ENCODE measurements at places on chromosomes 2 and 18.

DNA sequence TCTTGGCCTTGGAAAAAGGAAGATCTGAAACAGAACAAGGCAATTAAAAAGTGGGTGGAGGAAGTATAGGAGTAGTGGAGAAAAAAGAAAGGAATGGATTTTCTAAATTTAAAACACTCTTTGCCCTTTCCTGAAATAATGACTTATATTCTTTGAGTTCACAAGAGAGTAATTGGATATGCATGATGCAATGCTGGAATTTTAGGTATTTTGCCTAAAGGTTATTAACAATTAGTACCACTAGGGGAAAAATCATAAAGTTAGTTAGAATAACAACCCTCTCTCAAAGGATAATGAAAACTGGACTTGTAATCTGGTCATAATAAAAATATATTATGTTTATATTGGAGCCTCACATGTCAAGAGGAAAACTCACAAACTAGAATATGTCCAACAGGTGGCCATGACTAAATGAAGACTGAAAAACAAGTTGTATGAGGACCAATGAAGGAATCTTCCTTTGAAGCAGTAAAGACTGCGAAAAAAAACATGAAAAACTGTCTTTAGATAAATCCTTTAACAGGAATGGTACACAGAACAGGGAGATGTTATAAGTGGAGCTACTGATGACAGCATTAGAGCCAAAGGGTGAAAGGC lies 281.8 kb downstream of the NCKAP5 start:
- DNase-seq, result no peak

GRCh38 chr2:75066121-75066902 lies 107.9 kb downstream of the POLE4 start:
- DNase-seq, result no peak

DNA sequence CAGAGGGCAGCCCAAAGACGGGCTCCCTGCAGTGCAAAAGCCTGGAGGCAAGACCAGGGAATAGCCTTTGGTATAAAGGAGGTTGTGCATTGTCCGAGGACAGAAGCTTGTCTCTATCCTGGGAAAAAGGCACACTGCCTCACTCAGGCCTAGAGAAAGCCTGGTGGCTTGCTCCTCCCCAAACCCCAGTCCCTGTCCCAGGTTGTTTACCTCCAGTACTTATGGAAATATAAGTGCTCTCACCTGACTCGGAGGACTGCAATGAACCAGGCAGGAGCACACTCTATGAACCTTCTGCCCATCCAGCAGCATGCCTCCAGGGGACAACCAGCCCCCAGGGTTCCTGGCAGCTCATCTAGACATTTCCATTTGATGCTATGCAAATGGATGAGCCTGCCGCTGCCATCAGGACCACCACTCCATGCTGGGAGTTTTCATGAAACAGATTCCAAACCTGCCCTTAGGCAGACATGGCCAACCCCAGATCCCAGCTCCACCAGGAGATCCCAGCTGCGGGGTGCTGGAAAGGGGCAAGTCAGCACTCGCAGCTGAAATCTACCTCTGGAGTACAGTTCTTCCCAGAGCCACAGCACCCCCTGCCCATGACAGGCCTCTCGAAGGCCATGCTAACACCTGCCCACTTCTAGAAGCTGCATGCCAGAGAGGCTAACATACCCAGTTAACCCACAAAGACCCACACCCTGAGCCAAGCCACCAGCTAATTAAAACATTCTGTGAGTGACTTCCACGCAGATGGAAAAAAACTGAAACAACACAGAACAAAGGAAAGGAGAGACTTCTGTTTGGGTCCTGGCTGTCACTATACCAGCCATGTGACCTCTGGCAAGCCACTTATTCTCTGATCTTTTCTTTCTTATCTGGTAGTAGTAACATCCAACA lies 101.7 kb downstream of the TTC32 start:
- DNase-seq, result no peak

- peak; percentile 14 for DNase-seq
These were observed 5.9 kb upstream of the MRPL19 start for GRCh38 chr2:75640621-75641121.

DNA sequence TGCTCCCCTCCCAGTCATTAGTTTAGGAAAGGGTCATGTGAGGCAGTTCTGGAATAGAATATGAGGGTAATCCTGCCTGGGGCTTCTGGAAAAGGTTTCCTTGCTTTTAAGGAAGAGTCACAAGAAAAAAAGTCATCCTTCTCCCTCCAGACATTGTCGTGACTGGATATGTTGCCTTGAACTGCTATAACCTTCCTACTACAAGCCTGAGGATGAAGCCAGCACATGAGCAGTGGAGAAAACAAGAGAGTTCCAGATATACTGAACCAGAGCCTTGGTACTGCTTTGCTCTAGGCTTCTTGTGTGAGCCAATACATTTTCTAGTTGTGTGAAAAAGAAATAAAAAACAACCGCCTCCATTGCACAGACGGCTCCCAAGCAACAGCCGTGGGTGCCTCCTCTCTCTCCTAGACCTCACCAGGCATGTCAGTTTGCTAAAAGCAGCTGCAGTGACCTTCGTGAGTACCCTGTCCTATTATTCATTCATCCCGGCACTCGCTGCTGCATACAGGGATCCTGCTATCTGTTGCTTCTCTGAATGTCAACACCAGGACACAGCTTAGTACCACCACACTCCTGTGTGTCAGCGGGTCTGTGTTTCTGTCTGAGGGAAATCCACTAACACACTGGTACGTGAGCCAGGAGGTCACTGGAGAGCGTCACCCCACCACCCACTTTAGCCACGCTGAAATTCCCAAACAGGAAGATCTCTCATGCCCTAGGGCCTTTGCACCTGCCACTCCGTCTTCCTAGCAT lies 186.7 kb downstream of the KLHL29 start:
- DNase-seq, result no peak

DNA sequence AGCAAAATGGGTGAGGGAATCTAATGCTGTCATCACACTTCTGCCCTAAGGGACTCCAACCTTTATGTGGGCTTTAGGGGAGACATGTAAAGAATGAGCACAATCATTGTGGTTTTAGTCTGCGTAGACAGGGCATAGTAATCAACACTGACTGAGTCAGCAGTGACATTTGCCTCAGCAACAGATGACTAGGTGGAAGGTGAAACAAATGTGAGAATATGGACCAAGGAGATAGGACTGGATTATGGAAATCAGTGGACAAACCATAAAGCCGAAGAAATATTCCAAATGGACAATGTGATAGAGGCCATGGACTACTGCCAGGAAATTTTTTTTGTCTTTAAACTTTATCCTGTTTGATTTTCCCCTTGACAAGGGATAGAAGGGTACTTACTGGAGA lies 83.9 kb downstream of the PDK1 start:
- DNase-seq, result no peak

- no peak for DNase-seq
These were observed 23.6 kb downstream of the FAM171B start for GRCh38 chr2:186717320-186718007.

DNA sequence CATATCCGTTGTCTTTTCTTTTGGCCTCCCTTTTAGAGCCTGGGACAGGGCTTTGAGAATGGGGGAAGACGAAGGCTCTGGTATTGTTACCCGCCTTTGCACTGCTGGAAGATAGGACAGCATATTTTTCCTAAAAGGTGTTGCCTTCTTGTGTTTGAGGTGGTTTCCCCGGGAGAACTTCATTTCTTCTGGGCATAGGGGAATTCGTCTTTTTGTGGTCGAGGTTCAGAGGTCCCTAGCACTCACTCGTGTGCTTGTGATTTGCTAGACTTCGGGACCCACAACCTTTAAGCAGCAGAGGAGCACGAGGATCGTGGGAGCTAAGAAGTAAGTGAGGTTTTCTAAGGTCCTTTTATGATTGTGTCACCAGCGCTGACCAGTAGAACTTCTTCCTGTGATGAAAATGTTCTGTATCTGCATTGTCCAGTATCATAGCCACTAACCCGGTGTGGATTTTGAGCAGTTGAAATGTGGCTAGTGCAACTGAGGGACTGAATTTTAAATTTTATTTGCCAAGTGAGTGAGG lies 611 bp downstream of the ZNF512 start:
- no peak for DNase-seq

DNA sequence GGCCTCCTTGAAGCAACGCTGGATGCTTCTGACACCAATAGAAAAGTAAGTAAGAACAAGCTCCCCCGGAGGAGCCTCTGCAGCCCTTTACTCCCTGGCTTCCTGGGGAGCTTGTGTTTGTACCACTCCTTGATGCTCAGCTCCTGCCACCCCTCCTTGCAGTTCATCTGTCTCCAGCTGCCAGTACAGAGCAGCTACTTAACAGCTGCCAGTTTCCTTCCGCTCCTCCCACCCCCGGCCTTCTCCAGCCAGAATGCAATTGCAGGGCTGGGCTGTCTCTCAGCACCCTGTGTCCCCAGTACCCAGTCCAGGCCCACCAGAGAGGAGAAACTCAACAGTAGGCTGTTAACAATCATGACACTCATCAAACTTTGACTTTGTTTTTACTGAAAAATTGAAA lies 109.4 kb downstream of the AOX1 start:
- DNase-seq, result no peak

DNA sequence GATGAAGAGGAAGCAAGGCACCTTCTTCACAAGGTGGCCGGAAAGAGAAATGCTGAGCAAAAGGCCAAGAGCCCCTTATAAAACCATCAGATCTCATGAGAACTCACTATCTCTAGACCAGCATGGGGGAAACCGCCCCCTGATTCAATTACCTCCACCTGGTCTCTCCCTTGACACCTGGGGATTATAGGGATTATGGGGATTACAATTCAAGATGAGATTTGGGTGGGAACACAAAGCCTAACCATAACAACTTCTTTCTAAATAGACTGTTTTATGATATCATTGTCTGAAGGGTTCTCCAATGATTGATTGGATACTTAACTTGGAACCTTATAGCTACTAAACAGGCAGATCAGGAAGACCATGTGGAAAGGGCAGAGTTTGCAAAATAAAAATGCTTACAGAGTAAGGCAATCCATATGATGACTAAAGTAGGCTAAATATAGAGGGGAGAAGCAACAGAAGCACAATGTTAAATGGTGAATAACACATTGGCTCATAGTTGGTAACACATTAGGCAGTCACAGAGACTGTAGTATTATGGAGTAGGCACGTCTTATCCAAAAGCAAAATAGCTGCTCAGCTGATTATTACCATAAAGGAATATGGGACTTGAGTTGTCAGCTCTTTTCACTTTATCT lies 179.0 kb downstream of the BARD1 start:
- no peak for DNase-seq

DNA sequence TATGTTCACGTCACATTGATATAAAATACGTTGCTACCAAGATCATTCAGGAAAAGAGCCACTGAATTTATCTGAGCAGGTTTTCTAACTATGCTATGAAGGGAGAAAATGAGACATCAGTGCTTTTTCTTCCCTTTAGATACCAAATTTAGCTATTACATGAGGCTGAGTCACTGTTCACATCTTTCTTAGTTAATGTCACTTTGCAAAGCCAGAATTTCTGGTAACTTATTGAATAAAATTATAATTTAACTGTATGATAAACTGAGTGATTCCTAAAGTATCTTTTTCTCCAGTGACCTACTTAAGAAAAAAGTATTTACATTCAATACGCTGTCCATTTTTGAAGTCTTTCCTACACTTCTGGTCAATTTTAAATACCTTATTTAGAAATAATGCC lies 22.7 kb downstream of the C1D start:
- no peak for DNase-seq

DNA sequence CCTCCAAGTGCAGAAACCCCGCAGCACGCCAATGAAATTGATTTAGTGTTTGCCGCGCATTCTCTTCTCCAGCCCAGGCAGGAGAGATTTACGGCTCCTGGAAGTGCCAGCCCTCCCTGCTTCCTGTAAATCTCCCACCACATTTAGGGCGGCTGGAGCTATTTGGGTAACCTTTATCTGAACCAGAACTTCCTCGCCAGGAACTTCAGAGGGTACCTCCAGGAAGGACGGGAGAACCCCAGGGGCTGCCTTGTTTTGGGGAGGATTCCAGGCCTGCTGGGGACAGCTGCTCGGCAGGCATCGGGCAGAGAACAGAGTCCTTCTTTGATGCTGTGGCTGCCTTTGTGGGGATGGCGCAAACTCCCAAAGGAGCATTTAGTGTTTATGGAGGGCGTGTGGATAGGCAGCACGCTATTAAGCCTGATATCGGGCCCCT lies 122.0 kb upstream of the MYCN start:
- no peak for DNase-seq

- no peak for DNase-seq
These were observed 3.2 kb upstream of the SERPINE2 start for GRCh38 chr2:224042191-224042696.

DNA sequence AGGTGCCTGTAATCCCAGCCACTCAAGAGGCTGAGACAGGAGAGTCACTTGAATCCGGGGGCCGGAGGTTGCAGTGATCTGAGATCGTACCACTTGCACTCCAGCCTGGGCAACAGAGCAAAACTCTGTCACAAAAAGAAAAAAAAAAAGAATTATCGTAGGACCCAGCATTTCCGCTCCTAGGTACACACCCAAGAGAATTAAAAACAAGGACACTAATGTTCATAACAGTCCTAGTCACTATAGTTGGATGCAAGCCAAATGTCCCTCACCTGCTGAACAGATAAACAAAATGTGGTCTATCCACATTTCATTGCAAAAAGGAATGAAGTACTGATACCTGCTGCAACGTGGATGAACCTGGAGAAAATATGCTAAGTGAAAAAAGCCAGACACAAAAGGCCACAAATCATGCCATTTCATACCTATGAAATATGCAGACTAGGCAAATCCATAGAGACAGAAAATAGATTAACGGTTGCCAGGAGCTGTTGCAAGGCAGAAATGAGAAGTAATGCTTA lies 21.2 kb downstream of the ADRA2B start:
- DNase-seq, result no peak

DNA sequence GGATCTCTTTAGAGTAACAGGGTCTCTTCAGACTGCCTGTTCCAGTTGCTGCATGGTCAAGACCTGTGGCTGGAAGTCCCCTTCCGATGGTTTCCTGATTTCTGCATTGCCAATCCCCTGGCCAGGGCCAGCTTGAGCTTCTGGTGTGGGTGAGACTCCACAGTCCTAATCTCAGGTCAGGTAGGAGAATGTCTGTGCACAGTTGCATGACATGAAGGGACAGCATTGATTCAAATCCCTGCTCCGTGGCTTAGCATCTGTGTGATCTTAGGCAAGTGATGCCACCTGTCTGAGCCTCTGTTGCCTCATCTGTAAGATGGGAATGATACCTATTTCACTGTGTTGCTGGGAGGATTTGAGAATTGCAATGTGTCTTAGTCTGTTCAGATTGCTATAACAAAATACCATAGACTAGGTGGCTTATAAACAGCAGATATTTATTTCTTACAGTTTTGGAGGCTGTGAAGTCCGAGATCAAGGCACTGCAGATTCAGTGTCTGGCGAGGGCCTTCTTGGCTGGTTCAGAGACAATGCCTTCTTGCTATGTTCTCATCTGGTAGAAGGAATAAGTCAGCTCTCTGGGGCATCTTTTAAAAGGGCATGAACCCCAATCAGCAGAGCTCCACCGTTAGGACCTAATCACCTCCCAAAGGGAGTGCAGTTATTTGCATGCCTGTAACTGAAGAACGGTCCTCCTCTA lies 66.2 kb downstream of the ATOH8 start:
- no peak for DNase-seq

- DNase-seq, result no peak
These were observed 140.0 kb downstream of the MEIS1 start for GRCh38 chr2:66574701-66575624.

GRCh38 chr2:8244639-8245038 lies 437.2 kb upstream of the ID2 start:
- DNase-seq, result no peak

GRCh38 chr2:218746960-218747359 lies 35.0 kb upstream of the CYP27A1 start:
- DNase-seq, result no peak

Measured in activated CD4-positive, CD25-positive, alpha-beta regulatory T cell treated with anti-CD3 and anti-CD28 coated beads, Interleukin-2, amount 50 U/mL, for 16 hours (primary cell).